Stimulated activated CD8-positive, alpha-beta memory T cell treated with anti-CD3 and anti-CD28 coated beads, Interleukin-2, amount 100 ng/mL, for 1 hour (primary cell): ENCODE measurements at places on chromosomes 16 and 17.

DNA sequence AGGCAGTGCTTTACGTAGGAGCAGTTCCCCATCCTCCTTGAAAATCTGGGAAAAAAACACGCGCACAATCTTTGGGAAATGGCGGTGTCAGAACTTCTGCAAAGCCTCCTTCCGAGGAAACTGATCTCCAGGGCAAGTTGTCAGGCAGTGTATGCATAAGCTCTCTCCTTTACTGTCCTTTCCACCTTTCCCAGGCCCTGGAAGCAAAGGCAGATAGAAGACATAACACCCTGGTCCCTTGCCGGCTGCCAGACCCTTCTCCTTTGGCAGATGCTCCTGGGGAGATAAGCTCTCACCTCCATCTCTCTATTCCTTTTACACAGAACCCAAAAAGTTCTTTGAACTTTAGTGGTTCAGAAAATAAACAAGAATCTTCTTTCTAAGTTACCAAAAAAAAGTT, 12.4 kb downstream of the TOB1 start:
- DNase-seq = no peak

- DNase-seq = no peak
These were observed 109.6 kb upstream of the CACNG3 start for GRCh38 chr16:24146518-24146917.

DNA sequence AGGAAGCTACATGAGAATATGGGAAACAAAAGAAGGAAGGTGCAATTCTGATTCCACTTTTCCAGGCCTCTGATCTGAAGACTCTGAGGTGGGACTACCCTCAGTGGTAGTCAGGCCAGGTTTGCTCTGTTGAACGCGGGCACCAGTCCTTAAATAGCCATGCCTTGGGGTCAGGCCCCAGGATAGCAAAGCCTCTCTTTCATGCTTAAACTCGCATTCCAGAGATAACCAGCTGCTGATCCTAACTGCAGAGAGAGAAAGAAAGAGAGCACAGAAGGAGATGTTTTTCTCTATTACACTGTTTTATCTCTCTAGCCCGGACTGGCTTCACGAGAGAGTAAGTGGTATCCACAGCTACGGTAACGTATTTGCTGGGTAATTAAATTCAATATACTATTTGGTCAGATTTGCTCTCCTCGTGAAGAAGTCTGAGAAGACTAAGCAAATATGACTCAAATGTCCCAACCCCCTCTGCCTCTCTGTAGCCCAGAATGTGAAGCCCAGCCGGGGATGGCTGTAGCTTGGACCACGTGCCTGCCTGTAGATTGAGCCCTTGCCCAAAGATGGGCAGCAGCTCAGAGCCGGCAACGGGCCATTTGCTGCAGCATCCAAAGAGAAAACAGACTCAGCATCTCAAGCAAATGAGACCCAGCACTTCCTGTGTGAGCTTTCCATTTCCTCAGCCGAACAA, 122.2 kb downstream of the SMG6 start:
- DNase-seq = no peak

DNA sequence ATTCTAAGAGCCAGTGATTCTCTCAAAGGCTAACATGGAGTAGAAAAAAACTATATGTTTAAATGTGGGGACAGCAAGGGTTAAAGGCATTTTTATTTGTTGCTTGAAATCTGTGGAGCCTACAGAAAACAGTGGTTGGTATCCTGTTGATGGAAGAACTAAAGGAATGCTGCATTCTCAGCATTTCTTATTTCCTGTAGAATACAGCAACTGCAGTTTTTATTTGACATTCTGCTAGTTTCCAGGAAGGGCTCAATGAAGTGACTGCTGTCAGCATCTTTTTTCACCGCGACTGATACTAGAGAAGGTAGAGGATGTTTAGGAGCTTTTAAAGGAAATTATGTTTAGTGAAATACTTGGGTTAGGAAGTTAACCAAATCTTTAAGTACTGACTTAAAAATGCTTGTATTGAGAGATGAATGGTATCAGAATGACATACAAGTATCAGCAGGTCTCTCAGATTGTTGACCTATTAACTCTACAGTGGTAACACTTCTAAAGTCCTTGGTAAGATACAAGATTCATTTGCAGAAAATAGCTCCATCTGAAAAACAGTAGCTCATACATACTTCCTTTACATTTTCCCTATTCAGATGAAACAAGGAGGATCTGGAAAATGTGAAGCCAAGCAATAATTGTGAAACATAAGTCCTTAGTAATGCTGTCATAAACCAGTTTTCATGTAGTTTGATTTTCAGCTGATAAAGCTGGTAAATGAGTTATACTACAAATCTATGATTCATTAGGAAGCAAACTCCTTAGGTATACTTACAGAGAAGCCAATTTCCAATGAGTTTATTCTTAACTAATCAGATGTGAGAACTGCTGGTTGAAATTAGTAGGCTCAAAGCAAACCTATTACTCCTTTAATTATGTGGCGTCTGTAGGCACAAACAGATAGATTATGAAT, 15.2 kb downstream of the CLTC start:
- no peak for DNase-seq

DNA sequence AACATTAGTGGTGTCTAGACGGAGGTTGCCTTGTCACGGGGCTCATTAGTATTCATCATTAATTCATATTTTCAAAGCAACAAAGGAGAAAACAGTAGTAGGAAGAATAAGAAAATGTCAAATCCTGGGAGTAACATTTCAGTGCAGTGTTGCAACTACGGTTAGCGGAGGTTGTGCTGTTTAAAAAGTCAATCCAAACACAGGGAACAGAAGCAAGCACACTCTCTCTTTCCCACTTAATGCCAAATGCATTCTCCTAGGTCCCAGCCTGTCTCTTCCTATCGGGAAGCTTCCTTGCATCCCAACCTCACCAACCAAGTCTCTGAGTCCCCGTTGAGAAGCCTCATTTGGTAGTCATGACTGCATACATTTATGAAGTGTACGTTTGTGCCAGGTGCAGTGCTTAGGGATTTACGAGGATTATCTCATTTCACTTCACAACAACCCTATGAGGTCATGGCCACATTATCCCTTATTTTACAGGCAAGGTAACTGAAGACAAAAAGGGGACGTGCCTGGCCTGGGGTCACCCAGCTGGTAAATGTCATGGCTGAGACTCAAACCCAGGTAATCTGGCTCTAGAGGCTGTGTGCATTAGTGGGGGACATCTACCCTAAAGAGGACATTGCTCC, 283.6 kb upstream of the SALL1 start:
- no peak for DNase-seq

DNA sequence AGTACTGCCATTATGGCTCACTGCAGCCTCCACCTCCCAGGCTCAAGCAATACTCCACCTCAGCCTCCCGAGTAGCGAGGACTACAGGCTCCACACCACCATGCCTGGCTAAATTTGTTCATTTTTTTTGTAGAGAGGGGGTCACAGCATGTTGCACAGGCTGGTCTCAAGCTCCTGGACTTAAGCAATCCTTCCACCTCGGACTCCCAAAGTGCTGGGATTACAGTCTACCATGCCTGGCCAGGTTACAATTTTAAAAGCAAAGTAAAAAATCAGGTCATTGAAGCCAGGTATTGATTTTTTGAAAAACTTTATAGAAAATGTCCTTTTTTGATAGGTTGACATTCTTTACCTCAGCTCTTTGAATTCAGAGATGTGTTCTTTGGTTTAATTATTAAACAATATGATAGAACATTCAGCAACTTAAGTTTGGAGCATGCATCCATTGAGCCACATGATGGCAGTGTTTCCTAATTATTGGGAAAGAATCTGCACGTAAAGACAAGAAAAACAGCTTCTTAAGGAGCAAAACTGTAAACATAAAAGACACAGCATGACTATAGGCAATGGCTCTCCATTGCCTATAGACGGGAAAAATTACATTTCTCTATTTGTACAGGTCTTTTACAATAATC, 1.7 kb upstream of the SLC16A11 start:
- no peak for DNase-seq

GRCh38 chr16:50369133-50369804, 481 bp upstream of the BRD7 start:
- no peak for DNase-seq
